Tongue (tissue), 3 donors: ENCODE measurements at places on chromosomes 7 and 10.

DNA sequence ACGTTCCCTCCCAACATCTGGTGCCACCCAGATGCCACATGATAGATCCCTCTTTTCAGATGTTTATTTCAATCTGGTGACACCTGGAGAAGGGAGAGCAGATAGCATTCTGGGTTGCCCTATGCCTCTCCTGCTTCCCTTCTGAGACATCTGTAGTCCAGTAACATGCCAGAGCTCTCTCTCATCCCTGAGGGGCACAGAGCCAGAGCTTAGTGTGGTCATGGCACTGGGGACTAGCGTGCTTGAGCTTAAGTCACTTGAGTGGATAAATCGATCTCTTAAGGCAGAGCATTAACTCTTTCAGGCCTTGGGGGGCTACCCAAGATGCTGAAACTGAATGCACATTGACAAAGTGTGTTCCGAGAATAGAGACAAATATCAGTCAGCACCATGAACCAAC lies 47.9 kb downstream of the WNT2 start:
- DNase-seq = no peak

- DNase-seq = no peak
Observed at GRCh38 chr7:82745117-82745516, 301.5 kb upstream of the CACNA2D1 start.

DNA sequence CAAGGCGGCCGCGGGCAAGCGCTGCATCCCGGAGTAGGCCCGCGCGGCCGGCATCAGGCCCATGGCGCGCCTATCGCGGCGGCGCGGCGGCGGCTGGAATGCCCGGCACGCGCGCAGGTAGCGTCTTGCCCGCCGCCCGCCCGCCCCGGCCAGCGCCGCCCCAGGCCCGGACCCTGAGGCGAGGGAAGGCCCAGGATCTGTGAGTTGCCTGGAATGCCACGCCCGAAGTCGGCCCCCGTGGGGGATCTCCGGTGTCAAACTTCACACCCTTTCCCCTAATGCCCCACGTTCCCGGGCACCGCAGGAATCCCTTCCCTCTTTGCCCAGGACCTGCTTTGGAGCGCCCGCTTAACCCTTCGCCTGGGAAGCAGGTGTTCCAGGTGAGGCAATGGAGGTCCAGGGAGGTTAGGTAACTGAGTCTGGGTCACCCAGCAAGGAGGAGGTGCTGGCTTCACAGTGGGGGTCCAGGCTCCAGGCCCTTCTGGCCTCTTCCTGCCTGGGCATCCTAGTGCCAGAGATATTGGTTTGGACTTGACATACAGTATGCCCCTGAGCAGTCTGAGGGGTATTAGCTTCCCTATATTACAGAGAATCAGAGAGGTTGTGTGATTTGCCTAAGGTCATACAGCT lies 138.1 kb downstream of the ARHGAP22 start:
- DNase-seq = no peak

GRCh38 chr7:138556771-138557484 lies 96.9 kb downstream of the TRIM24 start:
- peak; percentile 2 for DNase-seq

- DNase-seq = peak; percentile 68
Observed at GRCh38 chr10:10798102-10798863, 219.4 kb upstream of the CELF2 start.

- DNase-seq = no peak
Observed at GRCh38 chr7:96992192-96993005, 13.0 kb upstream of the DLX6 start.

DNA sequence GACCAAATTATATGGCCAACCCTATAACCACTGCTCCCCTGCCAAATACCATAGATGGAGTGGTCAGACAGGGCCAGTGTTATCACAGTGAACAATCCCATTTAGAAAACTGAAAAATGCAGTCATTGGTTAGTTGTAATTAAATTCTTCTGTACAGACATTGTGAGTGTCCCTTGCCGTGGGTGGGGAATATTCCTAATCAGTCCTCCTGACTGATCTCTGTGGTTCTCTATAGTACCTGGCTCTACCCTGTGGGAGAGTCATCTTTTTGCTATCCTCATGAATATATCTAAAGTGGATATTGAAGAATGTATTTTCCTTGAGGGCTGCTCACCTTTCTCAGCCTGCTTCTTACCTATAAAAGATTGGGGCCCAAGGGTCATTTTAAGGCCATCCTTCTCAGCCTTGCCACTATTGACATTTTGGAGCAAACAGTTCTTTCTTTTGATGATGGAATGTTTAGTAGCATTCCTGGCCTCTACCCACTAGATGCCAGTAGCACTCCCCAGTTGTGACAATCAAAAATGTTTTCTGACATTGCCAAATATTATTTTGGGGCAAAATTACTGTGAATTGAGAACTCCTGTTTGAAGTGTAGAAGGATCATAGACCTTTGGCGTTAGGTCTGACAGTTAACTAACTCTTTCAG lies 110.2 kb downstream of the MAPK8 start:
- DNase-seq = no peak

GRCh38 chr7:75758491-75758890 lies 13.5 kb downstream of the CCL26 start:
- DNase-seq = no peak
